ENCODE measurements at places on chromosomes 5 and 9. TPM values are rescaled to one million over a fixed set of nuclear protein-coding genes. Genes with fewer than 3 reads are reported as not detected.

GRCh38 chr5:78429332-78429980, 69.0 kb downstream of the SCAMP1 start:
- no peak for DNase-seq
- H3K27ac ChIP-seq, result no peak overlapping the region
- H3K4me3 ChIP-seq, result no peak overlapping the region
- no peaks in the 10 kb centered on the region for H3K27me3 ChIP-seq
- H3K4me1 ChIP-seq, result peaks cover 4% of the 10 kb centered on the region
- peaks cover 44% of the 10 kb centered on the region for H3K36me3 ChIP-seq

- peaks cover 9% of the 10 kb centered on the region for H3K27me3 ChIP-seq
- H3K36me3 ChIP-seq, result no peaks in the 10 kb centered on the region
- H3K4me1 ChIP-seq, result no peaks in the 10 kb centered on the region
- no peak overlapping the region for H3K27ac ChIP-seq
- DNase-seq, result no peak
These were observed 144.7 kb upstream of the C9orf72 start for GRCh38 chr9:27717991-27718390.

GRCh38 chr9:96553070-96553469, 66.6 kb downstream of the CDC14B start:
- H3K27ac ChIP-seq, result peak overlapping the region; percentile 86
- no peak overlapping the region for H3K4me3 ChIP-seq
- no peak for DNase-seq
- peaks cover 9% of the 10 kb centered on the region for H3K36me3 ChIP-seq
- H3K4me1 ChIP-seq, result peaks cover 50% of the 10 kb centered on the region

DNA sequence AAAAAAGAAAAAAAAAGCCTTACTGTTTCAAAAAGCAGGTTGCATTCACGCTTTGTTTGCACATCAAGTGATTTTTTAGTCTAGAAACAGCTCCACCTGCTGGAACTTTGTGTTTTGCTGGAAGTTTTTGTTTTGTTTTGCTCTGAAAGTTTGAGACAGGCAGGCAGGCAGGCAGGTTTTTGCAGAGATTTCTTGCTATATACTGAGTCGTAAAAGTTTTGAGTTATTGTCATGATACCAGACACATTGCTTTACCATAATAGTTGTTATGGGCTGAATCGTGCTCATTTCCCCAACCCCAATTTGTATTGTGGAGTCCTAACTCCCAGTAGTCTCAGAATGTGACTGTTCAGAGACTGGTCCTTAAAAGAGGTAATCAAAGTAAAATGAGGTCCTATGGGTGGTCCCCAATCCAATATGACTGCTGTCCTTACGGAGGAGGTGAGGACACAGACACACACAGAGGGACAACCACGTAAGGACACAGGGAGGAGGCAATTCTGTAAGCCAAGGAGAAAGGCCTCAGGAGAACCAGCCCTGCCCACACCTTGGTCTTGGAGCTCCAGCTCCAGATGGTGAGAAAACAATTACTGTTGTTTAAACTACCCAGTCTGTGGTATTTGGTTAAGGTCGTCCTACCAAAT, 20.9 kb downstream of the OR2Y1 start:
- H3K27me3 ChIP-seq, result peaks cover 43% of the 10 kb centered on the region
- no peak for DNase-seq
- H3K4me3 ChIP-seq, result no peak overlapping the region
- no peaks in the 10 kb centered on the region for H3K4me1 ChIP-seq
- no peak overlapping the region for H3K27ac ChIP-seq
- H3K36me3 ChIP-seq, result no peaks in the 10 kb centered on the region

DNA sequence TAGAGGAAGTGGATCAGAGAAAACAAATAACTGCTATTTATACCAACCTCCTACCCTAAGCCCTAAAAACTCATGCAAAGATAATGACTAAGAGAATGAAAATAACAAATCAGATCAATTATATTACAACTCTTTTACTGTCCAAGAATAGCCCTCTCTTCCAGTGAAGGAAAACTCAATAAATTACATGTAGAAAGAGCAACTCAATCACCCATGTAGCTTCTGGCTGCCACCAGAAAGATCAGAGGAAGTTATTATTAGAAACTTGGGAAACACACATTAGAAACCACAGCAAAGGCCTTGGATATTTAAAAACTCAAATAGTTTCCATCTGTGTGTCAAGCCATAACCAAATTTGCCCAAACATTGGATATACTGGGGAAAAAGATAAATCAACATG, 134.0 kb upstream of the TARS1 start:
- no peaks in the 10 kb centered on the region for H3K36me3 ChIP-seq
- H3K27me3 ChIP-seq, result no peaks in the 10 kb centered on the region
- no peak overlapping the region for H3K27ac ChIP-seq
- H3K4me1 ChIP-seq, result peaks cover 22% of the 10 kb centered on the region

DNA sequence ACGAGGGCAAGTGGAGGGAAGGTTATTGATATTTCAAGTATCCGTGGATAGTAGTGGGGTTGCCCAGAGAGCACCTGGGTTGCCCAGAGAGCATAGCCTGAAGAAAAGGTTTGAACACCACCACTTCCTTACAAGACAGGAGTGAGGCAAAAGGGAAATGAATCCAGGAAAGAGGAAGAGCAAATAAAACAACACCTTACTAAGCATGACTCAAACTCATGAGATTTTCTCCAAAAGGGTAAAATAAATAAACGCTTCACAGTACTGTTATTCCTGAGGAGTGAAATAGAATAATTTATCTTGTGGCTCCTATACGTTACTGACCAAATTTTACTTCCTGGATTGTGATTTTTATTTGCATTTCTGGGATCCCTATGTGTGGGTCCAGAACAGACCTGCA, 65.2 kb upstream of the PTPRD start:
- peaks cover 9% of the 10 kb centered on the region for H3K4me1 ChIP-seq
- H3K27me3 ChIP-seq, result no peaks in the 10 kb centered on the region
- H3K36me3 ChIP-seq, result no peaks in the 10 kb centered on the region

GRCh38 chr9:79667817-79668436, 96.2 kb downstream of the TLE4 start:
- H3K36me3 ChIP-seq, result peaks cover 34% of the 10 kb centered on the region
- H3K4me3 ChIP-seq, result no peak overlapping the region
- no peak for DNase-seq
- H3K27ac ChIP-seq, result peak overlapping the region; percentile 20
- peaks cover 71% of the 10 kb centered on the region for H3K4me1 ChIP-seq

The WNT8A gene
- not detected for total RNA-seq

- H3K36me3 ChIP-seq, result no peaks in the 10 kb centered on the region
- H3K4me1 ChIP-seq, result no peaks in the 10 kb centered on the region
- DNase-seq, result peak; percentile 68
- peaks cover 5% of the 10 kb centered on the region for H3K27me3 ChIP-seq
- no peak overlapping the region for H3K4me3 ChIP-seq
These were observed 78.1 kb downstream of the MACROH2A1 start for GRCh38 chr5:135320718-135321484.

DNA sequence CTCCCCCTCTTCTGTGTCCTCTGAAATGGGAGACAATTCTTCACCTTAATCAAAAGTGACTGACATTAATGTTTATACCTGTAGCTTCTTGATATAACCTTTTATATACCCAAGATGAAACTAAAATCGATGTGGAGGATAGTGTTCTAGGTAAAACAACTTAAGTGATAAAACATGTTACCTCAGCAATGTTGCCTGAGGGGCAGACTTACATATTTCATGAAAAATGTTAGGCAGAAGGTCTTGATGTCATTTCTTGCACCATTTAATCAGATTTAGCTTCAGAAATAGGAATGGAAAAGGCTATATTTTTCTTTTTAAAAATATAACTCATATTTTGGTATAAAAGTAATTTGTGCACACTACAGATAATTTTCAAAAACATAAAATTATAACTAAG, 22.7 kb upstream of the MACIR start:
- H3K27me3 ChIP-seq, result no peaks in the 10 kb centered on the region
- H3K36me3 ChIP-seq, result no peaks in the 10 kb centered on the region
- no peak overlapping the region for H3K27ac ChIP-seq
- DNase-seq, result no peak
- H3K4me3 ChIP-seq, result no peak overlapping the region

DNA sequence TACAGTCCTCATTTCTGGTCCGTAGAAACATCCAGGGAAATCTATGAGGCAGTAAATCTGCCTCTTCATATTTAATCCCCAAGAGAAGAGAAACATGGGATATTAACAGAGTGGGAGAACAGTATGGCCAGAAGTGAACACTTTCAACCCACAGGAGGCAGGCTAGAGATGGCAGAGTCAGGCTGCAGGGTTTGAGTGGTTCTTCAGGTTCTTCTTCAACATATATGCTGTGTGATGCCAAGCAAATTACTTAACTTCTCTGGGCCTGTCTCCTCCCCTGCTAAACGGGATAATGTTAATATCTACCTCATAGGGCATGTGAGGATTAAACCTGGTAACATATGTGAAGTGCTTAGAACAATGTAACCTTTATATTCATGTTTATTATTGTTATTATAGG, 321.8 kb downstream of the PSAT1 start:
- no peak overlapping the region for H3K4me3 ChIP-seq
- DNase-seq, result no peak
- H3K27me3 ChIP-seq, result no peaks in the 10 kb centered on the region
- H3K4me1 ChIP-seq, result peaks cover 18% of the 10 kb centered on the region
- H3K36me3 ChIP-seq, result no peaks in the 10 kb centered on the region

DNA sequence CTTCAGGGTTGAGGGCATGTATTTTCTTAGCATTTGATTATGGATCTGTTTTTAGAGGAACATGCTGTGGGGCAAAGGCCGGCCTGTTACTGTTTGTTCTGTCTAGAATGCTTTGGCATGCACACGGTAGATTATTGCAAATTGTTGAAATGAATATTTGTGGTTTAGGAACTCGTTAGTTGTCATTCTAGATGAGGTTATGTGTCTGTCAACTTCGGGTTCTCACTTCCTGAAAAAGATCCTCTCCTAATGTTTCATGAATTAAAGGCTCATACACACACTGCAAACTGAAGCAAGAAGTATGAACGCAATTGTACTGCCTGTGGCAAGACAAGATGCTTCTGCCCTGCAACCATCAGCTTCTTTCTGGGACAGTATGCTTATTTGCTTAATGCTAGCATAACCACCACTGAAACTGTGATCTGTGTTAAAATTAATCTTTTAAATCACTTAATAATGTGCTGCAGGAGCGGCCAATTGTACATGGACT, 99.6 kb downstream of the BASP1 start:
- H3K36me3 ChIP-seq, result no peaks in the 10 kb centered on the region
- H3K27ac ChIP-seq, result peak overlapping the region; percentile 75
- no peak for DNase-seq
- H3K4me3 ChIP-seq, result no peak overlapping the region
- H3K27me3 ChIP-seq, result no peaks in the 10 kb centered on the region
- peaks cover 52% of the 10 kb centered on the region for H3K4me1 ChIP-seq

- no peak overlapping the region for H3K4me3 ChIP-seq
- no peaks in the 10 kb centered on the region for H3K27me3 ChIP-seq
- H3K27ac ChIP-seq, result no peak overlapping the region
- H3K4me1 ChIP-seq, result peaks cover 42% of the 10 kb centered on the region
These were observed 556.0 kb downstream of the BNC2 start for GRCh38 chr9:16314476-16314875.

The DOCK2 gene
- total RNA-seq, result 11.6 TPM

The CNTFR gene
- 0.18 TPM for total RNA-seq

DNA sequence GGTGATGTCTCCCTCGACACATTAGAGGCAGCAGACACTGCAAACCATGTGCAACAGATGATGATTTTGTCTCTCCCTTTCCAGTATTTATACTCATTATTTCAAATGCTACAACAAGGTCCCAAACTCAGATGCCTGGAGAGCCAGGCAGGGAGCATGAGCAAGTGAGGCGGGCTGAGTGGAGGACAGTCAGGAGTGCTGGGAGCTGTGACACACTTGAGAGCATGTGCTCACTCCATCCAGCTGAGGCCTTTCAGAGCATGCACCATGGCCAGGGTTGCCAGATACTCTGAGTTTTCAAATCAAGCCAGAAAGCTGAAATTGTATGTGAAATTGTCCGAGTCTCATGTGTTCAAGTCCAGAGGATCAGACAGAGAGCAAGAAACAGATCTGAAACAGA, 55.8 kb upstream of the SLC2A8 start:
- DNase-seq, result no peak
- H3K27ac ChIP-seq, result no peak overlapping the region
- peaks cover 43% of the 10 kb centered on the region for H3K4me1 ChIP-seq
- H3K4me3 ChIP-seq, result no peak overlapping the region

The SAP30L gene
- total RNA-seq, result 53.2 TPM

DNA sequence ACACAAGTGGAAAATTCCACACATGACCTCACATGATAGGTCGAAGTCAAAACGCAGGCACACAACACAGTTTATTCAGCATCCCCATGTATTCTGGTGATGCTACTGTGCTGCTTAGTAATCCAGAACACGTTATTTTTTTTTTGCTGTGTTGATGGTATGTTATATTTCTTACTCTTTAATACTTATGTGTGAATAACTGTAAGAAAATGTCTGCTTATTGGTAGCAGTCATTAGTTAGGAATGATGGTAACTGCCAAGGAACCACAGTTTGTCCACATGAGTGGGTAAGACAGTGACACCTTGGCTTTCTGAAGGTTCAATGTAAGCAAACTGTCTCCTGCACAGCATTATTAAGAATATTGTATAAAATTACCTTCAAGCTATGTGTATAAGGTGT, 107.7 kb upstream of the DAPK1 start:
- H3K27ac ChIP-seq, result no peak overlapping the region
- H3K36me3 ChIP-seq, result no peaks in the 10 kb centered on the region
- no peak overlapping the region for H3K4me3 ChIP-seq
- DNase-seq, result no peak

The PCSK1 gene
- not detected for total RNA-seq

The TAF1L gene
- total RNA-seq, result not detected

The PELO gene
- total RNA-seq, result 83.7 TPM

DNA sequence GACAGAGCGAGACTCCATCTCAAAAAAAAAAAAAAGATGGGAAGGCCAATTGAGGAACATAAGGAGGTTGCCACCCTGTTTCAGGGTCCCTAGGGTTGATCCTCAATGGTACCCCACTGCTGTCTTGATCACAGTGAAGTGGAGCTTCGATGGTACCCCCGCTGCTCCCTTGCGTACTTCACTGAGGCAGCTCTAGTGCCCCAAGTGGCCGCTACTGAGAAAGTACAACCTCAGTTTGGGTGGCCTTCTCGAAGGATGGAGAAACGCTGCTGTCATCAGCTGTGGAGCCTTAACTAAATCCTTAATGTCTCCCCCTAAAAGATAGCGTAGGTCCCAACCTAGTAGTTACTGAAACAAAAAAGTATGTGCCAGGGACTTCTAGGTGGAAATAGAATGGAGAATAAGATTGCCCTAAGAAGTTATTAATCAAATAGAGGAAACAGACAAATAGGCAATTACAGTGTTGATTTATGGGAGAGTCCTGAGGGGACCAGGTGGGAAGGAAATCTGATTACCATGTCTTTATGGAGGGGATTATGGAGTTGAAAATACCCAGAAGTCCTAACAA, 6.3 kb downstream of the TESK1 start:
- H3K27me3 ChIP-seq, result peaks cover 31% of the 10 kb centered on the region
- no peak overlapping the region for H3K4me3 ChIP-seq
- no peak overlapping the region for H3K27ac ChIP-seq

All from osteocyte (in vitro differentiated cells).